ENCODE measurements at places on chromosomes 2 and 18.

DNA sequence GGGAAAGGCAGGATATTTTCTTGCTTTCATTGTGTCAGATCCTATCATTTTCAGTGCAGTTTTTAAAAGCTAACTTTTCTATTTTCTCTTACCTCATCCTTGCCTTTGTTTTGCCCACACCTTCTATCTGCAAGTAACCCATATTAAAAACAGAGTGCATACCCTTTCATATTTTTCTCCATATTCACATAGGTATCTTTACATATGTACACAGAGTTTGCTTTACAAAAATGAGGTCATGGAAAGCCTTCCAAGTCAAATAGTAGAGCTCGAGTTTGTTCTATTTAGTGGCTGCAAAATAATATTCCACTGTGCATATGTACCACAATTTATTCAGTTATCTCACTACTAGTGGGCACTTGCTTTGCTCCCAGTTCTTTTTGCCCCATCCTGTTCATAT is 3.9 kb upstream of the DHRS9 start:
- no peak for DNase-seq

GRCh38 chr18:47794725-47795433 is 135.6 kb downstream of the SMAD2 start:
- no peak for DNase-seq

- no peak for DNase-seq
Observed at GRCh38 chr18:78727877-78728783, 251.5 kb upstream of the SALL3 start.

DNA sequence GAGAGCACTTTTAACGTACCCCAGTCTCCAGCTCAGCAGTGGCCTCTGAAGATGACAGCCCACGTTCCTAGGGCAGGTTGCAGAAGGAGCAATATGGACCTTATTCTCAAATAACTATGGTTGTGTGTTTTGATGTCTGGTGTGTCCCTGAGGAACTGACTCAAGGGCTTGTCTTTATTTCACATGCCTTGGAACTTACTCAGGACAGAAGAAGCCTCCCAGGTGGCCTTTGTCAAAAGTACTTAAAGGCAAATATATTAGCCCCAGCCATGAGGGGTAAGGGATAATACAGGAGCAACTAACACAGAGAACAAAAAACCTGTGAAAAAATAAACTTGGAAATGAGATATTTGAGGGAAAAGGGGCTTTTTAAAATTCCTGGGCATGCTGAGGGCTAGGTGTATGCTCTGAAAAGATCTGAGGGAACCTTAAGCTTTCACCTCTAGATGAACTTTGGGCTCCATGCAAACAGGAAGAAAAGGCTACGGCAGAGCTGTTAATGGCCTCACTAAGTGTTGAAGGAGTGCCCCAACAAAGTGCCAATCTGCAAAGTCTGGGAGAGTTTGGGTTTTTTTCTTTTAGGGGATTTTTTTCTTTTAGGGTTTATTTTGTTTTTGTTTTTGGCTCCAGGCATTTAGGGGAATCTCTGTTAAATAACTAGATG is 40.3 kb downstream of the SRBD1 start:
- DNase-seq: no peak

DNA sequence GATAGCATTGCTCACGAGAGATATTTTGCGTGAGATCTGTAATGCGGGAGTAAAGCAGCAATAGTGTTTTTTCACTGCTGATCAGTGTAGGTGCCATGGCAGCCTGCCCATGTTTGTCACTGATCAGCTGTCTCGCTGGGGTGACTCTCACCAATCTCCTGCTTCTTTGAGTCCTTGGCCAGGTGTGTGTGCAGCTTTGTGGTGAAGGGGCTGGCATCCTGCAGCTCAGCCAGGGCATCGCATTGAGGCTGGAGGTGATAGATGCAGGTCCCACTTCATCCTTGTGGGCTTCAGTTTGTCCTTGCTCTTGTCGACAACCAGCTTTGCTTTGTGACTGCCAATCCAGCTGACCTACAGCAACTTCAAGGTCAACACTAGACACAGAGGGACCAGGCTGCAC is 258.3 kb upstream of the CXCR4 start:
- no peak for DNase-seq

DNA sequence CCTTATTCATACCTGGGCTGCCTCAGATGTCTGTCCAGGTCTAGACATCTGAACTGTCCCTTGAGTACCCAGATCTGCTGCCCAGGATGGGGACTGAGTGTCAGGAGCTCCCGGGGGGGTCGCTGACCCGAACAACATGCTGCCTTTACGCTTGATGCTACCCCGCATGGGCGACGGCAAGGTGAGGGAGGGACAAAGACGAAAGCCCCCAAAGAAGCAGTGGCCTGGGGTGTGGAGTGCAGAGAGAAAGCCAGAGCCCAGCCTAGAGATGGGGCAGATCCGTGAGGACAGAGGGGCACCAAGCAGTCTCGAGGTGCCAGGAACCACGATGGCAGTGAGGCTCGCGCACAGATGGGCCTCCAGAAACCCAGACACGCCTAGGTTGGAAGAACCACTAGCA is 234.7 kb downstream of the ATAD2B start:
- no peak for DNase-seq

DNA sequence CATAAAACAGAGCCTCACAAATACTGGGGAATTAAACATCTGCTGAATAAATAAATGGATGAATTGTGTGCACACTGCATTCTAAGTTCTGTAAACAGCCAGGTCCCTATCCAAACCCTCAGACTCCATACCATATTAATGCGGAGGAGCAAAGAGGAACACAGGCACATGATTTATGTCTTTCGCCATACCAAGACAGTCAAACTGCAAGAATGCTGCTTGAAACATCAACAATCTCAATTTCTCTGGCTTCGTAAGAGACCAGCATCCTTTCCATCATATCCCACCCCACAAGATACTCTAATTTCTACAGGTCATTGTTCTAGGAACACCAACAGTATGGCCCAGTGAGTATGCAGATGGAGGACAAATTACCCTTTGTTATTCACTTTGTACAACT is 15.0 kb downstream of the KANSL3 start:
- DNase-seq: no peak

- DNase-seq: no peak
Observed at GRCh38 chr2:126776255-126776654, 120.3 kb downstream of the GYPC start.

GRCh38 chr2:62824388-62824787 is 118.9 kb downstream of the EHBP1 start:
- DNase-seq: no peak

DNA sequence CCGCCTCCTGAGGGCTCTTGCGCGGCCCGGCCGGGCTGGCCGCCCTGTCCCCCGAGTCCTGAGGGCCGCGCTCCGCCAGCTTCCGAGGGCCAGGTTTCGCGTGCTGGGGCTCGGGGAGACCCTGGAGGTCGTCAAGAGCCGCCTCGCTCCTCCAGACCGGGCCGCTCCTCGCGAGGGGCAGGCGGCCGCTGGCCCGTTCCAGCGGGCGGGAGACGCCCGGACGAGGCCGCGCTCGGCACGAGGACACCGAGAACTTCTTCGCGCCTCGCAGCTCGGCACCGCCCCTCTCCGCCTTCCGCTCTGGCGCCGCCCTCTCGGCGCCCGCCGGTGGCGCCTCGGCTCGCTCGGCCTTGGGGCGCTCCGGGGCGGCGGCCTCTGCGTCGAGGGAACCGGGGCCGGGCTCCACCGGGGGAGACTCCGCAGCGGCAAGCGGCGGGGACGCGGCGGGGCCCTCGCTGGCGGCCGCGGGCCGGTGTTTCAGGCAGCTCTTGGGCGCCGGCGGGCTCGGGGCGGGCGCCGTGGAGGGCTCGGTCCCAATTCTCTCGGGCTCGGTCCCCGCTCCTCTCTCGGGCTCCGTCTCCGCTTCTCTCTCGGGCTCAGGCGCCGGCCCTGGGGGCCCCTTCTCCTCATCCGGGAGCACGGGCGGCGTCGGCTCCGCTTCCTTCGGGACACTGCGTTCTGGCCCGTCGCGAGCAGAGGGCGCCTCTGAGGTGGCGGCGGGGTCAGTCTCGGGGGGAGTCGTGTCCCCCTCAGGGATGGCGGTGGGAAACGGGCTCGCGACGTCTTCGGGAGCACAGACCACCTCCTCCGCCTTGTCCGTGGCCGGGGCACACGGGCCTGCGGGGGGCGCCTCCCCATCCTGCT is 91.6 kb upstream of the MGAT4A start:
- DNase-seq: no peak

DNA sequence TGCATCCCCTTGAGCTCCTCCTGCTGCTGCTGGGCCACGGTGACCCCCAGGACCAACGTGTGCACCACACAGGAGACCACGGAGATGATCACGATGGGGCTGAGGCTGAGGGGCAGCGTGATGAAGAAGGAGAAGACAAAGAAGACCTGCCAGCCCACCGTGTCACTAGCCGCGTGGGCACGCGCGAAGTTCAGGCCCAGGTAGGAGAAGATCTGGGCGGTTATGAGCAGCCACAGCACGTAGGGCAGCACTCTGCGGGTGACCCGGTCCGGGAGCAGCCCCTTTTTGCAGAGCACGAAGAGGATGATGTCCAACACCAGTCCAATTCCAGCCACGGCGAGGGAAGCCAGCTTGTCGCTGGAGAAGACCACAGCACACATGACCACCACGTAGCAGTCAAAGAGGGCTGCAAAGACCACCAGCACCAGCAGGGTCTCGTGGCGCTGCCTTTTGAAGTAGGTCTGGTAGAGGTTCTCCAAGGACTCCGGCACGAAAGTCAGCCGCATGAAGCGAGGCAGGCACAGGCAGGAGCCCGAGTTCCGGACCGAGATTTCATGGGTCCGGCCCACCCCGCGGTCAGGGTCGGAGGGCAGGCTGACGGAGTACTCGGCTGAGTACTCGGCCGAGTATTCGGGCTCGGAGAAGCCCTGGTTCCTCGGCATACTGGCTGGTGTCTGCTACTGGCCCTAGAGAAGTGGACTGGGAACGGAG is 1.6 kb downstream of the ADCY3 start:
- no peak for DNase-seq
